Frontal cortex (tissue), 4 donors: ENCODE measurements at places on chromosomes 12 and 14. TPM values are rescaled to one million over a fixed set of nuclear protein-coding genes. Genes with fewer than 3 reads are reported as not detected.

TMEM179 gene
- 42.0 TPM for total RNA-seq

KRT71 gene
- not detected for total RNA-seq

NIN gene
- 44.4 TPM for total RNA-seq

CLEC2A gene
- total RNA-seq, result not detected

DEPDC4 gene
- 2.4 TPM for total RNA-seq

MYH6 gene
- total RNA-seq, result not detected

ESPL1 gene
- 1.2 TPM for total RNA-seq

CD4 gene
- total RNA-seq, result 2.0 TPM

MMP14 gene
- 6.9 TPM for total RNA-seq

NEUROD4 gene
- 2.9 TPM for total RNA-seq

HSP90AA1 gene
- 289 TPM for total RNA-seq

AKAP3 gene
- 4.1 TPM for total RNA-seq

OGFOD2 gene
- 4.5 TPM for total RNA-seq

KRT86 gene
- total RNA-seq, result under 0.01 TPM

MYF5 gene
- not detected for total RNA-seq

ARF3 gene
- 67.7 TPM for total RNA-seq

KCNJ8 gene
- total RNA-seq, result 6.5 TPM

EIF2S3B gene
- 1.6 TPM for total RNA-seq

STYK1 gene
- 2.9 TPM for total RNA-seq

RND1 gene
- 24.9 TPM for total RNA-seq

SMIM41 gene
- total RNA-seq, result not detected

ERP27 gene
- not detected for total RNA-seq
